AG04450 (cell line): ENCODE measurements at places on chromosomes 3 and 15.

DNA sequence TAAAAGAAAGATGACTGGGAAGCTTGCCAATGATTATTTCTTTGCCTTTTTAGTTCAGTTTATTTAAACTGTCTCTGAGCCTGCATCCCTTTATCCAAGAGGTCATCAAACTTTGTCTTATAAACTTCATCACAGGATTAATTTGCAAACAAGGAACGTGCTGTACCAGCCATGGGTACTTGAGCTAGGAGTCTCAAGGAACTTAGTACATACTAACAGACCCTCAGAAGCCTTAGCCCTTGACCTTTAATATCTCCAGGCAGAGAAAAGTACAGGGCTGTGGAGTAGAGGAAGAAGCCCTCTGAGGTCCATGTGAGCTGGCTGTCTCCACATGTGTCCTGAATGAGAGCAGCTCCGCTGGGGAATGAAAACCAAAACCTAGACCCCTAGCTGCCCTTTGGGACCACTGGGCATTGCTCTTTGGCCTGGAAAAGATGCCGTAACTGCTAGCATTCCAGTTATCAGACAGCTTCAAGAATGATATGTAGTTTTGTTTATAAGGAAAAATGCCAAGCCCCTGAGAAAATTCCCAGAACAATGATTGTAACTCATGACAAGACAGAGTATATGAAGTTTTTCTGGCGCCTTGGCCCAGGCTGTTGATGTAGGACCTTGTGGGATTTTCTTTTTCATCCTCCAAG, 92.1 kb downstream of the ASB7 start:
- no peak for DNase-seq

DNA sequence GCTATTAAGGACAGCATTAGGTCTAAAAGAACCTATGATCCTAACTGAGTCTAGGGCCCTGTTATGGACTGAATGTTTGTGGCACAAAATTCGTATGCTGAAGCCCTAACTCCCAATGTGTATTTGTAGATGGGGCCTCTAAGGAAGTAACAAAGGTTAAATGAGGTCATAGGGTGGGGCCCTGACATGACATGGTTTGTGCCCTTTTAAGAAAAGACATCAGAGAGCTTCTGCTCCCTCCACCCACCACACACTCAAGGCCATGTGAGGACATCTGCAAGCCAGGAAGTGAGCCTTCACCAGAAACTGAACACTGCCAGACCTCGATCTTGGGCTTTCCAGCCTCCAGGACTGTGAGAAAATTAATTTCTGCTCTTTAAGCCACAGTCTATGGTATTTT, 49.2 kb downstream of the PHC3 start:
- no peak for DNase-seq

GRCh38 chr15:39919748-39920509, at the start of gene GPR176:
GPR176 (minus strand) TSS chr15:39920266; CDS start chr15:39920026, 240 bp downstream.
- no peak for DNase-seq

- no peak for DNase-seq
These were observed 61.3 kb upstream of the OSTN start for GRCh38 chr3:191137708-191138107.

- DNase-seq: no peak
These were observed 861.0 kb upstream of the NR2F2 start for GRCh38 chr15:95469496-95470000.

DNA sequence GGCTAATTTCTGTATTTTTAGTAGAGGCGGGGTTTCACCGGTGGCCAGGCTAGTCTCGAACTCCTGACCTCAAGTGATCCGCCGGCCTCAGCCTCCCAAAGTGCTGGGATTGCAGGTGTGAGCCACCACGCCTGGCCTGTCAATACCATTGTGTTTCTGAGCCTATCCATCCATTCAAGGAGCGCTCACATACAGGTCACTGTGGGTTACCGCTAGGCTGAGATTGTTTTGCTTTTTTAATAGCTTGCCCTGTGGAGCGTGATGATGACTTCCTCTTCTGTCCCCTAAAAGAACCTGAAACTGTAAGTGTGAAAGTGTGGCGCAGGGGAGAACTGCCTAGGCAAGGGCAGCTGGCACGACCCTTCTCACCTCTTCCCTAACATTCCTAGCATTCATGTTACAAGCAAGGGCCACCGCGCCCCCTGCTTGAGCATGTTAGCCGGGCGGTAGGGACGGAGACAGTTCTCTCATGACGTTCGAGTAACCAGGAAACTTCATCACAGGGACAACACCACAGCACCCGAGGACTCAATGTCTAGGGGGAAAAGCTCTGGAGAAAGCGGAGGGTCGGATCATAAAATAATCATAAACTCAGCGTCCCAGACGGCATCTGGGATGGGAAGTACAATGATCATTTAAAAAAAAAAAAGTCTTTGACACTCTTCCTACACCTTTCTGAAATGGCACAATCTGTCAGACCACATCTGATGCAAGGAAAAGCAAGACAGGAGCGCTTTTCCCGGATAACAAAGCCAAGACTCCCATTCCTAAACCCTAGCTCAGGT, 790 bp downstream of the LAMP3 start:
- no peak for DNase-seq

- DNase-seq: no peak
These were observed 107.4 kb downstream of the KLHL25 start for GRCh38 chr15:85687329-85687728.
